ENCODE measurements at places on chromosomes 7 and 10. TPM values are rescaled to one million over a fixed set of nuclear protein-coding genes. Genes with fewer than 3 reads are reported as not detected.
A peak's percentile ranks its signal among the peaks of the same experiment; 100 is the strongest.

GRCh38 chr10:24622781-24623301, 100.8 kb downstream of the ARHGAP21 start:
- DNase-seq: peak; percentile 40

DNA sequence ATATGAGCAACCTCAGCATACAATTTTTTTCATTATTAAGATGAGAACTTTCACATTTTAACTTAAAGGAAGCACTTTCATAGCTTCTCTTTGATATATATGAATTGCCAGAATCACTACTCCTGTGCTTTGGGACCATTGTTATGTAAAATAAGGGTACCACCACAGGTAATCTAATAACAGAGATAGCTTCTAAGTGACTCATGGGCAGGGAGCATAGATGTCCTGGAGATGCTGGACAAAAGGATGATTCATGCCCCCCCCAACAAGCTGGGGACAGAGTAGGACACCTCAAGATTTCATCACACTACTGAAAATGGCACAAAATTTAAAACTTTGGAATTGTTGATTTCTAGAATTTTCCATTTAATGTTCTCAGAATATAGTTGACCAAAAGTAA, 641.1 kb downstream of the PCDH15 start:
- no peak for DNase-seq

GRCh38 chr10:31700181-31700611, 228.4 kb downstream of the ARHGAP12 start:
- DNase-seq: no peak

DNA sequence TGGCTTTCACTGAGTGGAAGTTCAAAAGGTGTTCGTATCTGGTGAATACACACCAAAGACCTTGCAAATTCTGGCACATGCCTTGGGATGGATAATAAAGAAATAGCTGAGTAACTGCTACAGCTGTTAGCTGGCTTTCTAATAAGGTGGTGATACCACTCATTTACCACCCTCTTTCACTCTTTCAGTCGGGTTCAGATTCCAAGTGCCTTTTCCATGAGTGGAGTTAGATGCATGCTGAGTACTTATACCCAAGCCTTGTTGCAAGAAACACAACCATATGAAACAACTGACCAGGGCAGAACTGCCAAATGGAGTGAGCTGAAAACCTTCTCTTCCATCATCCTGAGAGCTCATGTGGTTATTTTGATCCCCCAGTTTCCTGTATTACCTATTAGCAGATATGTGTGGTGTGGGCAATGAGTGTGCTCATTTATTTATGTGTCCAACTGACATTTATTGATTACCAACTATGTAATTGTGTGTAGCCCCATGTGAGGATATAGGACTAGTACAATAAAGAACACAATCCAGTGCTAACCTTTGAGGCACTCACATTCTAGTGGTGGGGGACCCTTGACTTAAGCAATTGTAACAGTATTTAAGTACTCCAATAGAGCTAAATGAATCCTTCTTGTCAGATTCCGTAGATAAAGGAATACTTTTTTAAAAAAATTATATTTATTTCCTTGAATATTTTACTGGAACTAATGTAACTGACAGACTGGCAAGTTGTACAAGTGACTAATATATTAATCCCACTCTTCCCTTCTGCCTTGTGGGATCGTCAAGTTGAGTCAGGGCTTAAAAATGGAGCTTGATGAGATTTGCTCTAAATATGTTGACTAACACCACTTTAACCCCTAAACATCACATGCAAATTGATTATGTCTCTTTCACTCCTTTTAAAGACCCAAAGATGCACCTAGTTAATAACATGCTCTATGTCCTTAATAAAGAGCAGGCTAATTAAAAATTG, 124.7 kb downstream of the ARID5B start:
- no peak for DNase-seq

- DNase-seq: no peak
These were observed 40.1 kb downstream of the ZAN start for GRCh38 chr7:100773491-100773890.

GRCh38 chr10:43372765-43373361, 1.4 kb downstream of the FXYD4 start:
- DNase-seq: no peak

- DNase-seq: no peak
These were observed 13.1 kb downstream of the PODXL start for GRCh38 chr7:131543298-131543697.

DNA sequence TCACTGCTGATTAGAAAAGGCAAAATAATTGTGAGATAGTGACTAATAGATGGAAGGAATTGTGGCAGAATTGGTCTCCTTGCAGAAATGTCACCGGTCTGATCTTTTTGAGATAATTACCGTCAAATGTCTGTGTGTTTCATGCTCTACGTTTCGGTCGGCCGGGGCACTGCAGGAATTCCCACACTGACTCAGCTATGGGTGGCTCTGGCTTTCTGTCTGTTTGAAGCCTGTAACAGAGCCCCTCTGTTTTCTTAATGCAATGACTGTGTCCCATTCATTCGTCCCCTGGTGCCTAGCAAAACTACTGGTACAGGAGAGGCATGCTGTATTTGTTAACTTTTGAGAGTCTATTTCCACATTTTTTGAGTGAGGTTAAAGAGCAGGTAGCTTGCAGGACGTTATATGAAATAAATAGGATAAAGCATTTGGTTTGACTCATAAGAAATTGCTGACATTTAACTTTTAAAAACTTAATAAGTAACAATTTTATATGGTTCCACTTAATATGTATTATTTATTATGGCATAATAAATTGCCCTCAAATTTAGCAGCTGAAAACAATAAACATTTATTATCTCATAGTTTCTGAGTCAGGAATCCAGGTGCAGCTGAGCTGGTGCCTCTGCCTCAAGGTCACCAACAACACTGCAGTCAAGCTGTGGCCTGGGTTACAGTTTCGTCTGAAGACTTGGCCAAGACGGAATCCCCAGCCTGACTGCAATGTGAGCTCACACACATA, 53.3 kb upstream of the CTBP2 start:
- peak; percentile 83 for DNase-seq

- no peak for DNase-seq
These were observed at the start of gene SHOC2 for GRCh38 chr10:110919349-110919931. SHOC2 (plus strand) TSS chr10:110919604; CDS start chr10:110964359, 44,755 bp downstream.

GRCh38 chr7:36346260-36346831, 43.3 kb upstream of the ANLN start:
- no peak for DNase-seq

GRCh38 chr7:93148144-93148543, at the start of gene SAMD9L:
SAMD9L (minus strand) TSS chr7:93148385; CDS start chr7:93135971, 12,414 bp downstream.
- peak; percentile 41 for DNase-seq

DNA sequence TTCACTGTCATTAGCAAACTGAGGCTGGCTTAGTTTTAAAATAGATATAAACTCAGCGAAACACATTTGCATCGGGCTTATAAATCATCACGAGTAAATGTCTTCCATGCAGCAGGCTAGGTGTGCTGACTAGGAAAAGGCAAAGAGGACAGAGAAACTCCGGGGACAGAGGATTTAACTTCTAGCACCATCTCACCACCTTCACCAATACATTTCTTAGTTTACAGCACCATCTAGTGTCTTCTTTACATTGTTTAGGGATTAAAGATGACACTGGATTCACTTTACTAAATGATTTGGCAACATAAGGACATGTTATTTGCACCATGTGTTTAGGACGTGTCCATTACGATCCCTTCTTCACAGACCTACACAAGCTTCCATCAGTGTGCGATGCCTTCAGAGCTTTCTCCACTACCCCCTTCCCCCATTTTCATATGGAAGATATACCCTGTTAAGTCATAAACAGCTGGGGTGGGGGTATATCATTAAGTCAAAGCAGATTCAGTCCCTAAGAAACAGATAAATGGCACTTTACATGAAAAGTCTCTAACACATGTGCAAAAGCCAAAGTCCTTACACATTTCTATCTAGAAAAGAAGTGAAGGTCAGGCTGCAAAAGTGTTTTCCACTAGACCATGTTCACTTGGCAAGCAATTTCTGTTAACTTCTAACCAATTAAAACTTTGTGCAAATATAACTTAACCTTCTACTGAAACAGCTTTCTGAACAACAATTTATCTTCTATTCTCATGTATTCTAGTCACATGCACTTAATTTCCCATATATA, 103.3 kb downstream of the GRB10 start:
- DNase-seq: peak; percentile 78

The HYAL4 gene
- total RNA-seq: not detected

The C10orf105 gene
- not detected for total RNA-seq

The CPSF4 gene
- 48.8 TPM for total RNA-seq

The ANK3 gene
- total RNA-seq: 2.0 TPM
